Stimulated activated CD8-positive, alpha-beta memory T cell treated with anti-CD3 and anti-CD28 coated beads, Interleukin-4, amount 100 ng/mL, for 1 hour (primary cell): ENCODE measurements at places on chromosomes 6 and 20.

DNA sequence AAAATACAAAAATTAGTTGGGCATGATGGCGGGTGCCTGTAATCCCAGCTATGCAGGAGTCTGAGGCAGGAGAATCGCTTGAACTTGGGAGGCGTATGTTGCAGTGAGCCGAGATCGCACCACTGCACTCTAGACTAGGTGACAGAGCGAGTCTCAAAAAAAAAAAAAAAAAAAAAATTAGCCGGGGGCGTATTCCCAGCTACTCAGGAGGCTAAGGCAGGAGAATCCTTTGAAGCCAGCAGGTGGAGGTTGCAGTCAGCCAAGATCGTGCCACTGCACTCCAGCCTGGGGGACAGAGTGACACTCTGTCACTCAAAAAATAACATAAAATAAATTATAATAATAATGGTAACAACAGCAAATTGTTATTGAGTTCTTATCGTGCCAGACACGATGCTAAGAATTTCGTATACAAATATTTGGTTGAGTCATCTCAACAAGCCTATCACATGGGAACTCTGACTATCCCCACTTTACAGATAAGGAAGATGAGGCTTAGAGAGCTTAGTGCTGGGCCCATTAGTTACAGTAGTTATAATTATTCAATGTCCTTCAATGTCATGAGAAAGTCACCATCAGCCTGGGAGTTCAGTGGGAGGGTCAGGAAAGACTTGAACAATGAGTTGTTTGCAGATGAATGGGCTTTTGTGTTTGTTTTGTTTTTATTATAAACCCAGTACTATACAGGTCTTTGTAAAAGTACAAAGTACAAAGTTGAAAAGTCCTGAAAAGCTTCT, 19.4 kb downstream of the C6orf15 start:
- DNase-seq = no peak

- DNase-seq = no peak
Observed at GRCh38 chr6:4903121-4903520, 100.7 kb downstream of the RPP40 start.

DNA sequence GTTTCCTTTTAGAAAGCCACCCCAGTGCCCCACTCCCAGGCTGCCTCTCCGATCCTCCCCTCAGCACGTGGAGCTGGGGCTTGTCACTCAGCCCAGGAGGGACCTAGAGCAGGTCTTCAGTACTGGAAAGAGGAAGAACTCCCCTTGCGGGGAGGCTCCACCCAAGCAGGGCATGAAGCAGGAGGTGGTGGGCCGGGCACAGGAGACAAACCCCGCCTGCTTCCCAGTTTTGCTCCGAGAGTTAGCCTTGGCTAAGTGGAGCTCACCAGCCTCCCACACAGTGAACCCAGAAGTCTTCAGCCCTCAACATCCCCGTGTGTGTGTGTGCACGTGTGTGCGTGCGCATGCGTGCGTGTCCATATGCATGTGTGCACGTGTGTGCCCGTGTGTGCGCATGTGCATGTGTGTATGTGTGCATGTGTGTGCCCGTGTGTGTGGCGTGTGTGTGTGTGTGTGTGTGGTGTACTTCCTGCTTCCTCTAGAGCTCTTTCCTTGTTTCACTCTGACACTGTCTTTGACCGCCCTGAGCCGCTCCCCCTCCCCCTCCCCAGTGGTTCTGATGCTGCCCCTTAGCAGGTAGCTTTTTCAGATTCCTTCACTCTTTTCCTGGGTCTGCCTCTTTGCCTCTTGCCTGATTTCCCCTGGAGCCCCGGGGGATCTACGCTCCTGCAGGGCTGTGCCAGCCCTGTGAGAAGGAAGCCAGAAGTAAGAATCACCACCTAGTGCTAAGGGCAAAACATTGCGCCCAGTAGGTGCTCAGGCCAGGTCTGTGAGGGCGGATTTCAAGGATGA, 239.8 kb downstream of the CDC5L start:
- DNase-seq = no peak

- no peak for DNase-seq
Observed at GRCh38 chr6:43186706-43187105, 4.7 kb downstream of the CUL9 start.

DNA sequence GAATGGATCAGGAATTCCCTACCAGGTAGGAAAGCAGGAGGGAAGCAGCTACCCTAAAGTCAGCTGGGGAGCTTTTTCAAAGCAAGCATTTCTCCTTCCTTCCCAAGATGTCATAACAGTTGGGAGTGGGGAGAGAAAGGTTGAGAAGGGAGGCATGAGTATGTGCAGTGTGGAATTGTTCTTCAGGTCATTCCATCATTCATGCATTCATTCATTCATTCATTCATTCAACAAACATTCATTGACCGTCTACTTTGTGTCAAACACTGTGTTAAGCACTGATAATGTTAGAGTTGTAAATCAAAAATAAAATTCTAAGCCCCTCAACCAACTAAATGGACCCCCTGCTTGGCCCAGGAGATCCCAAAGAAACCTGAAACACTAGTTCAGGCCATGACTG, 49.2 kb upstream of the FAM184A start:
- DNase-seq = no peak

DNA sequence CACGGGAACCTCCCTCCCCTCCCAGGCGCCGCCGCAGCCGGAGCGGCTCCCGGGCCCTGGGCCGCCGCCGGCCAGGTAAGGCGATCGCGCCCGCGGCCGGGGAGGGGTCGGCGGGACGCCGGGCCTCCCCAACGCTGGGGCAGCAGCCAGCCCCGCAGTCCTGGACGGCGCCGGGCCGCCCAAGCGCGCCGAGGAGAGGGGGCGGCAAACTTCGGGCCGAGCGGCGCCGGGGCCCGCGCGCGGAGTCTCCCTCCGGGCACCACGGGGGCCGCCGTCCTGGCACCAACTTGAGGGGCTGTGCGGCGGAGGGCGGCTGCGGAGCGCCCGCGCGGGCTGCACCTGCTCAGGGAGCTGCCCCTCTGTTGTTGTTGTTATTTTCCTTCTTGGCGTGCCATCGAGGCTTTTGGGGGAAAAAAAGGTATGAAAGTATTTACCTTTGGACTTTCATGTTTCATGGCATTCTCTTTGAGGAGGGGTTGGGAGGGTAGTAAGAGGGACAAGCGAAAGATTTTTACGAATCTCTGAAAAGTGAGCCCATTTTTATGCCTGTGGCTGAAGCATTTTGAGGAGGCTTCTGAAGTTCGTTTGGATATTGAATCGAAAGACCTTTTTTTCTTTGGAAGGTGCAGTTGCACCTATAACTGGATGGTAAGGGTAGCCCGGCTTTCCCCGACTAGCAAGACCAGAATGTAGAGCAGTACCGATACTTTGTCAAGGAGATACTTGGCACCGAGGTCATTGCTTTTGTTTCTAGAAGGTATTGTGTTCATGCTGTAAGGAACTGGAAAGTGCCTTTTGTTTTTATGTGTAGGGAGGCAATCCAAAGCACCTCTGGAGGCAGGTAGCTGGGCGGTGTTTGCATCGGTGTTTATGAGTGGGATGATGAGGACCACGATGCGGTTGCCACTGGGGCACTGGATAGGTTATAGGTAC, at the start of gene RNF182:
Gene RNF182, plus strand, starts transcription at position 4 of the 933 bp plus-strand sequence. CDS start 52,168 bp downstream, outside the sequence.
- DNase-seq = no peak

GRCh38 chr20:50335105-50335504, 144.5 kb downstream of the CEBPB start:
- DNase-seq = no peak
